Coronary artery (tissue), 2 donors: ENCODE measurements at places on chromosomes 4 and X.

DNA sequence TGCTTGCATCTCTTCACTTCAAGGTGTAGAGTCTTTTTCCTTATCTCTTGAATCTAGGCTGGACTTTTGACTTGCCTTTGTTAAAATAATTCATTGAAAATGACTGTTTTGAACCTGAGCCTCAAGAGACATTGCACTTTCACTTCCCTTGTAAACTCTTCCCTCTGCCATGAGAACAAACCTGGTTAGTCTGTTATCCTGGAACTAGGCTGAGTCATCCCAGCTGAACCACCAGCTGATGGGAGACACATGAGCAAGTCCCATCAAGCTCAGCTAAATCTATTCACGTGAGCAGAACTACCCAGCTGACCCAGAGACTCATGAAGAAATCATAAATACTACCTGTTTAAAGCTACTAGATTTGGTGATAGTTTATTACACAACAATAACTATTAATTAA is 202.3 kb upstream of the CENPE start:
- no peak for DNase-seq

GRCh38 chr4:97027728-97028410 is 1115.4 kb downstream of the STPG2 start:
- no peak for DNase-seq

DNA sequence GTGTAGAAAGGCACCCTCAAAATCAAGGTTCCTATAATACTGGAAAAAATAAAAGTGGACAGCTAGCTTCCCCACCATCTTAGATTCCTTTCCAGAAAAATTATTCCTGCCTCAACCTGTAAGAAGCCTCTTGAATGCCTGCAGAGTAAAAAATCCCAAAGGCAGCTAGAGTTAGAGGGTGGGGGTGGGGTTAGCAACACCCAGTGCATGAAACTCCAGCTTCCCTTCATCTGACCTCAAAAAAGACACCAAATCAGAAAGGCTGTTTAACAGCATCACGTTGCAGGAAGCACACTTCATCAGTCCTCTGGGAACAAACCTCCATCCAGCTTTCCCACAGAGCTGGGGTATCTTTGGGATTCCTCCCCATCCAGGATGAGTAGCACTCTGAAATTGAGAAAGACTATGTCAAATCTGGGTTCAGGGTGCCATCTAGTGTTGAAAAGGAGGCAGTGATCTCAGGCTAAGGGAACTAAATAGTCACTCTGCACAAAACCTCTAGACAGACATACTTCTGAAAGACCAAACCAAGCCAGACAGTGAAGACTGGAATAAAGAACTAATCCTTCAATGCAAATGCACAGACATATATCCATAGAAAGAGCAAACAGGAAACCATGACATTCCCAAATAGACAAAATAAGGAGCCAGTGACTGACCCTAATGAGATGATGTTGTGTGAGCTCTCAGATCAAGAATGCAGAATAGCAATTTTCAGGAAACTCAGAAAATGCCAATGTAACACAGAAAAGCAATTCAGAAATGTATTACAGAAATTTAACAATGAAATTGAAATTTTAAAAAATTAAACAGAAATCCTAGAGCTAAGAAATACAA is 97.9 kb downstream of the ARHGEF9 start:
- DNase-seq = no peak

DNA sequence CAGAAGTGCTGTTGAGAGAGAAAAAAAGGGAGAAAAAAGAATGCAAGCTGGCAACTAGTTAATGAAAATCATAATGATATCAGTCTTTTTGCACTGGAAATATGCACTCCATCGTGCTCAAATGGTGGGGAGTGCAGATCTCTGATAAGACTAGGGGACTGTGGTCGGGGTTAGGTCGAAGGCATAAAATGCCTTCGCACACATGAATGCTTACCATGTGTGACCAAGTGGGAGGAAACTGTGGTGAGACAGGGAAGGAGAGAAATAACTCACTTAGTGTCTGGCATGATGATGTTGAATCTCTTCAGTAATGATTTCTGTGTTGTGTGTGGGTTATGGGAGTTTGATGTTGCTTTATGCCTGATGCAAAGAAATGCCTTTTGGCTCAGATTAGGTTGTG is 358.9 kb downstream of the FBXO8 start:
- no peak for DNase-seq

GRCh38 chr4:146051223-146051622 is 112.6 kb upstream of the ZNF827 start:
- DNase-seq = no peak

- DNase-seq = no peak
These were observed 3.5 kb downstream of the SOX3 start for GRCh38 chrX:140501321-140501720.

DNA sequence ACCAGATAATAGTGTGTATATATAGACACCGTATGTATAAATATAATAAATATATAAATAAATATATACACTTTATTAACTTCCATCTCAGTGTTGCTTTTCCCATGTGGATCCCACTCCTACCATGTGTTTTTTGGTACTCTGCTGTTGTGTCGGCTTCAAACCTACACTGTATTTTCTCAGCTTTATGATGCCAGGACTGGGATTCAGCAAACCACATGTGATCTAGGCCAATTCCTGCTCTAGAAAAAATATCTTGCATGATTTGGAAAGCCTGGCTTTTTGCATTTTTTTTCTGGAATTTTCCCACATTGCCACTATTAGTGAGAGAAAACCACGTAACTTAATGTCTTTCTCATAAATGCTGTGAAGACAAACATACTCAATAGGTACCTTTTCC is 55.8 kb downstream of the POLR2B start:
- DNase-seq = no peak

GRCh38 chrX:145533534-145533933 is 284.1 kb upstream of the SLITRK2 start:
- no peak for DNase-seq

GRCh38 chrX:39749135-39749534 is 348.6 kb downstream of the BCOR start:
- no peak for DNase-seq

DNA sequence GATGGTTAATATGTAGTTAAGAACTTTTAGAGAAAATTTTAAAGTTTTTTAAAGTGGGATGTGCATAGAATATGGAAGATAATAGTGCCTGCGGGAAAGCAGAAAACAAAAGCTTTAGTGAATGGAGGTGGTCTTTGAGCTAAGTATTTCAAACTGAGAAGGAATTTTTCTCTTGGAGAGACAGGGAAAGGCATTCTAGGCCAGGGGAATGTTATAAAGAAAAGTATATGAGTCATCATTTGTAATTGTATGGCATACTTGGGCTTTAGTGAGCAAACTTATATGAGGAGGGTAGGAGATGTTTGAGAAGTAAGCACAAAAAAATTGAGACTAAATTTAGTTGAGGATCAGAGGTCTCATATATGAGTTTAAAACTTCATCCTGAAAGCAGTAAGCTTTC is 467.0 kb downstream of the PPARGC1A start:
- DNase-seq = no peak

- no peak for DNase-seq
These were observed 55.2 kb downstream of the SORCS2 start for GRCh38 chr4:7247521-7247920.

- DNase-seq = peak; percentile 75
These were observed 773 bp downstream of the PRMT9 start for GRCh38 chr4:147683188-147683591.

DNA sequence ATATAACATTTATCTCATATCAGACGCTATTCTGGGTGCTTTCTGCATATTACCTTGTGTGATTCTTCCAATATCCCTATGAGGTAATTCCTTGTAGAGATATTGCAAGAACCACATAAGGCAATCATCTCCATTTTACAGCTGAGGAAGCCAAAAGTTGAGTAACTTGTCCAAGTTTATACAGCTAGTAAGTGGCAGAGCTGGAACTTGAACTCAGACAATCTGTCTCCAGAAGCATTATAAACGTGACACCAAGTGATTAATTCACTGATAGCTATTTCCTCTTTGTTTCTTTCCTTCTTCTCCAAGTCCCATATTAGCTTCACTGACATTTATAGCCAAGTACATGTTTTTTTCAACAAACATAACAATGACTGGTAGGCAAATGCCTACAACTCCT is 7.3 kb downstream of the EMCN start:
- DNase-seq = no peak

DNA sequence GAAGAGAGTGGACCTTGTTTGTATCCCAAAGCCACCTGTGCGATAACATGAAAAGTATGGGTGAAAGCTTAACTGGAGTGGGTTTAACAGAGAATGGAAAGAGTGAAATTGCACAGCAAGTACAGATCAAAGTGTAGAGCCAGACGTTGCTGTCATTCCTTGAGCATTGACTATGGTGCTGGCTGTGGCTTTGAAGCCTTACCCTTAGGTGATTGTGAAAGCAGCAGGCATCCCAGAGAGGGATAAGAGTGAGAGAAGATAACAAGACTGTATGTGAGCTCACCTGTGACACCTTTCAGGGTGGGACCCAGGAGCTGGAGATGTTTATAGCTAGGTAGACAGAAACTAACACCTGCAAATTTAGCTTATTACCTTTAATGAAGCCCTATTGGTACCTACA is 77.6 kb downstream of the CFAP299 start:
- DNase-seq = no peak

- DNase-seq = no peak
These were observed 3.8 kb upstream of the MMGT1 start for GRCh38 chrX:135977611-135978010.

GRCh38 chrX:54446084-54446483 is 5.9 kb downstream of the TSR2 start:
- no peak for DNase-seq

- DNase-seq = no peak
These were observed 12.9 kb downstream of the TMEM131L start for GRCh38 chr4:153479101-153479500.

- DNase-seq = no peak
These were observed 2.0 kb downstream of the ARX start for GRCh38 chrX:25013632-25014365.

GRCh38 chrX:46317163-46317562 is 228.1 kb downstream of the ZNF674 start:
- no peak for DNase-seq

DNA sequence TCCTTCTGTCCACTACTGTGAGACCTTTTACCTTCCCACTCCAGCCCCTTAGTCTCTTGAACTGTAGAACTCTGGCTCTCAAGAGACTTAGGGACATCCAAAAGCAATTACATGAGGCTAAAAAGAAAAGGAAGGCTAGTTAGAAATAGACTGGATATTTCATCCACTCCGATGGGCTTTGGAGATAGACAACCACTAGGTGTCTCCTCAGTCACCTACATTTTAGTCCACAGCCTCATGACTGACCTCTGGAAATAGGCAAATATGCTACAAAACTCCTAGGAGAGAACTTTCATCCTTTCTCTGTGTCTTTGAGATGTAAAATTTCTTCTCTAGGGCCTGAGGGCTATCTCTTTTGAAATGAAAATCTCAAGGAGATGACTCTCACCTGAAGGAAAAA is 45.1 kb upstream of the LAMP2 start:
- DNase-seq = no peak

- DNase-seq = no peak
These were observed 96.9 kb upstream of the MID1IP1 start for GRCh38 chrX:38704146-38704882.

GRCh38 chr4:73735231-73735630 is 5.1 kb upstream of the CXCL8 start:
- no peak for DNase-seq

GRCh38 chrX:24774650-24775049 is 80.9 kb downstream of the POLA1 start:
- DNase-seq = no peak

GRCh38 chr4:28518561-28519165 is 1658.0 kb downstream of the STIM2 start:
- DNase-seq = no peak

DNA sequence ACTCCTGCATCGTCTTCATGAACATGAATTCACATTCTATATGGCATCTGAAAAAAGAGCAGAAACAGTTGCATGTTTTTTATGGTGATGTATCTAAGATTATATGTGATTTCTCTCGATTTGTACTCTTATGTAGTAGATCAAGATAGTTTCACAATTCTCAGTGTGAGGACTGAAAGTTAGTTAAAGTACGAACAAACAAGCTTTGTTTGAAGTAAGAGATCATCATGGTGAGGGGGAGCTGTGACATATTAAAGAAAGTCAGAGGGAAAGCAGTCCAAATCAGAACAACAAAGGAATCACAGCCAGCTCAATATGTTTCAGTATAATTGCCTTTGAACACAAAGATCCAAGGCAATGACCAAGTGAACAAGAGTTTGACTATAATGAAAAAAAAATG is 1140.6 kb downstream of the SH3BGRL start:
- no peak for DNase-seq

DNA sequence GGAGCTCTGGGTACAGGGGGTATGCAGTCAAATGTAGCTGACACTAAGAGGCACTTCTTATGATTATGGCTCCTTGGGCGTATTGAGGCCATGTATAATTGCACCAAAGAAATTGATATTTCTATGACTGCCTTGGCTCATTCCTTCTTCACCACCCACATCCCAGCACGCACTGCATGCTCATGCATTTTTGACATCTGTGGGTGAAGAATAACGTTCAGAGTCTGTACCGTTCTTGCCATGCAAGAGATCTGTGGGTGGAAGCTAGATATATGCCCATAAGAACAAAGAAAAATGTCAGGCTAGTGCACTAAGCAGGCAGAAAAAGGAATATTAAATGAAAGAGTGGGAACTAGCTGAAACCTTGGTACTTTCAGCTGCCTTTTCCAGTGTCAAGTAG is 93.4 kb downstream of the EMCN start:
- DNase-seq = no peak

GRCh38 chr4:26978387-26979053 is 117.9 kb downstream of the STIM2 start:
- no peak for DNase-seq

- DNase-seq = no peak
These were observed 15.0 kb downstream of the GAB3 start for GRCh38 chrX:154735695-154736393.
